Brain (organoid and tissue), 16 donors: ENCODE measurements at places on chromosomes 6 and 20.

DNA sequence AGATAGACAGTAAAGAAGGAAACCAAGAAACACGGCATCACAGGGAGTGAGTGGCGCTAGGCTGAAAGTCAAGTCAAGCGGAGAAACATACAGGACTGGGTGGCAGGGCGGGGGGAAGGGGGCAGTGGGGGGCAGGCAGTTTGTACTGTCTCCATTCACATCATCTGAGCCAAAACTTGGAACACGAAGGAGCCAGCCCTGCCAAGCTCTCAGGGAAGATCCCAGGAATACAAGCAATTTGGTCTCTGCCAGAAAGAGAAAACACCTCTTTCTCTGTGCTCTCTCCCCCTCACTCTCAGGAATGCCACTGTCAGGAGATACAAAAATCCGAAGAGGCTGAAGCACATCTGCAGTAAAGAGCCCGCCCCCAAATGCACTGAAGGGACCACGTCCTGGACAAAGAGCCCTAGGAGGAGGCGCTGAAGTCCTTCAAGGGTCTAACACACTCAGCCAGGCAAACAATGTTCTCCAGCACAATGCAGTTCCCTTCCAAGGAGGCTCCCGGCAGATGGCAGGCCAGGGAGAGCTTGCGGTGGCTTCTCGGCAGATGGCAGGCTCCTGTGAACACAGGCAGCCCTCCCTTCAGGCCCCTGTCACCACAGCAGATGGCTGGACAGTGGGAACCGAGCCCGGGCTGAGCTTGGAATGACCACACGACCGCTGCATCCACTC, 90.0 kb downstream of the ATP9A start:
- peak; percentile 90 for DNase-seq

GRCh38 chr6:22765015-22765414, 195.6 kb downstream of the HDGFL1 start:
- DNase-seq: no peak

DNA sequence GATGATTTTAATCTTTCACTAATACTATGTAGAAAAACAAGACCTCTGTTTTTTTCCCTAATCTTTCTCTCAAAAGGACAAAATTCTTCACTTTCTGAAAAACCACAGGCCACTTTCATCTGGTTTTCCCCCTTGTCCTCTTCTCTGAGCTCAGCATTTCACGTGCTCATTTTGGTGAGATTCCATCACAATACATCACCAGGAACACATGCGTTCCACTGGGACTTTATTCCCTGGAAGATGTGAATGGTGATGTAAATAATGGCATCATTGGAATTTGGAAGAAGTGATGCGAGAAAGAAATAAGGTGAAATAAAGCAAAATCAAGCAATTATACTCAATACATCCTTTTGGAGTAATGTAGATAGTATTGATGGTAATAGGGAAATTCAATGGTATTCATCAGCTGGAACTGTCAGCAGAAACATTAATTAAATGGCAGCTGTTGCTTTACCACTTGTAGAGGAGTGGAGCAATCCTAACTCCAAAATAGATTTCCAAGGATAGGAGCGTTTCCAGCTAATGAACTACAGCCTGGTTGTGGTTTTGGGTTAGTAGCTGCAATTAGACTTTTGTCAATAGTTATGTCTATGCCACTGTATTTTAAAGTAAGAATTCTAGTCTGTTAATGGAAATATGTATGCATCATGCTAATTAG, 11.5 kb downstream of the FILIP1 start:
- no peak for DNase-seq

DNA sequence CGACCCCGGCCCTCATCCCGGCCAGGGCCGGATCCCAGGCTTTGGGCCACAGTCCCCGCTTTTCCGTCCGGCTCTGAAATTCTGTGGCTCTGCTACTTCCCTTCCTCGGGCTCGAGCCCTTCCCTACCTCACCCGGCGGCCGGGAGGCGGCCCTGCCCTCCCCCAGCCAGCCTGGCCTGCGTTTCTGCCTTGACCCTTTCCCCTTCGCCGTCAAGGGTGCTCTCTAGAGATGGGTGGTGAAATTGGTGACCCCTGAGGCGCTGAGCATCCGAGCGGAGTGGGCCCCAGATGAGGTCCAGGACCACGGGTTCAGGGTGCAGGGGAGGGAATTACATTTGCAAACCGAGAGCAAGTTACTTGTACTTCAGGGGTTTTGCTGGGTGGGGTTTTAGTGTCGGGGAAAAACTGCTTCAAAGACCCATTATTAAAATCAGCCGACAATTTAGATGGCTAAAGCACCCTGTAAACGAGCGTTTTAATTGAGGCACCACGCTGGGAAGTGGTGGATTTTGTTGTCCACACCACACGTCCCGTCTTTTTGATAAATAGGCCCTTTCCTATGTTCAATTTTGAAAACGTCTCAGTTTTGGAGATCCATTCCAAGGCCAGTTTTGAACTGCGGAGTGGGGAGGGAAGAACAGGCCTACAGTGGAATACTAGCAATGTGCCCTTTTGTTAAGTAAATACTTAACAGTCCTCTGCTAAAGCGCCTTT, 9.9 kb downstream of the TFAP2A start:
- DNase-seq: no peak

DNA sequence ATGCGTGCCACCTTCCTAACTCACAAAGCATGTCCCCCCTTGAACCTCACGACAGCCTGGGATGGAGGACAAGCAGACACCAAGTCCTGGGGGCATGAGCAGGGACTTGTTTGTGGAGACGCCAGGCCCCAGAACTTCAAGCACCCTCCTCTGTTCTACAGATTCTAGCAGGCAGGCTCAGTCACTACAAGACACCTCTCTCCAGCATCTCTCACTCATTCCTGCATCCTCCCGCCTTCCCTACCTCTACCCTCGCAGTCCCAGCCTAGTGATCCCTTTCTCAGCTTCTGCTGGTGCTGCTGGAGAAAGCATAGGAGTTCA, 3.7 kb downstream of the LRP11 start:
- no peak for DNase-seq

- DNase-seq: no peak
Observed at GRCh38 chr20:34085544-34086040, 26.5 kb downstream of the EIF2S2 start.

GRCh38 chr6:112332274-112332673, 14.9 kb upstream of the RFPL4B start:
- no peak for DNase-seq

- peak; percentile 21 for DNase-seq
Observed at GRCh38 chr6:23690453-23691049, 435.5 kb upstream of the NRSN1 start.

DNA sequence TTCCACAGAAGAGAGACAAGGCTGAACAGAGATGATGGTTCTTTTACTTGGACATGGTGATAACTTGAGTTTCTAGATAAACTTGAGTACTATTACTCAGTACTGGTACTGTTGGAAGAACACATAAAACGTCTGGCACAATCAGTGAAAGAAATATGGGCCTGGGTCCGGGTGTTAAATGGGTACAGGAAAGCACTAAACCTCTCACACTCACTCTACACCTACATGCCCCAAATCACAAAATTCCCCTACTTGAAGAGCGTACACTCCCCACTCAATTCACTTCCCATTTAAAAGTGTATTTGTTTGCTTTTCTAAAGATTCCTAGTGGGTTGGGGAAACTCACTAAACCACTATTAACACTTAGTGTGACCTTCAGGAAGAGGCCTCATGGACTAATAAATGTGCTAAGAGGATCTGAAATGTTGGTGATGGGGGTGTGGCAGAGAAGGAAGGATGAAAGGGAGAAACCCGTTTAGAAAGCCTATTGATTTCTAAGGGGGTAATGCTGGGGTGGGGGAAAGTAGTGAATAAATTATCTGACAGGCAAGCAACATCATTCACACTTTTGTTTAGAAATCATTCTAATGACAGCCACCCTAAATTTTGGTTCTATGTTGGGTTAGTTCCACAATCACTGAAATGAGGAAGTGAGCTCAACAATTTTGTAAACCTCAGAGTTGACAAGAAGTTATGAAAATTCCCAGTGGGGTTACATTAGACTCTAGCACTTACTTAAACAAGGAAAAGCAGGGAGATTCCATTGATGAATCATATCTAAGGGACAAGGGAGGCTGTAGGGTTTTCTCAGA, 222.6 kb upstream of the MARCKS start:
- DNase-seq: no peak

GRCh38 chr6:31143148-31143547, 4.3 kb upstream of the PSORS1C2 start:
- DNase-seq: no peak

- DNase-seq: no peak
Observed at GRCh38 chr6:136576821-136577220, 26.6 kb upstream of the MAP7 start.
